ENCODE measurements at places on chromosomes 2 and 18.

GRCh38 chr2:98121149-98121548, 34.2 kb downstream of the VWA3B start:
- DNase-seq, result no peak

- DNase-seq, result no peak
Observed at GRCh38 chr18:25360301-25360899, 8.4 kb upstream of the ZNF521 start.

DNA sequence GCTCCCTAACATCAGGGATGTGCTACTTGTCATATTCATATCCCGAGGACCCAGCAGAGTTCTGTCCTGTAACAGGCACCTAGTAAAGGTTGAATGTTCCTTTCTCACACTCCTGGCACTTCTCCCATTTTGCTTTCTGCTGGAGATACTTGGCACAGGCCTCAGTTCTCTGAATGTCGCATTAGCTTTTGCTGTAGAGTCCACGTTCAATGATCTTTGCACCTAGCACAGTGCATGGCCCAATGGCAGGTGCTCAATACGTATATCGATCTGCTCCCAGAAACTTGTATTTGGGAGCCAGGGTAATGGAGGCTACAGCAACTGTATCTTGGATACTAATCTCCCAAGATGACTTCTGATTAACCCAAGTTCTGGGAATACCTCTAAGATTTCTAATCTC, 24.8 kb upstream of the VPS4B start:
- no peak for DNase-seq

DNA sequence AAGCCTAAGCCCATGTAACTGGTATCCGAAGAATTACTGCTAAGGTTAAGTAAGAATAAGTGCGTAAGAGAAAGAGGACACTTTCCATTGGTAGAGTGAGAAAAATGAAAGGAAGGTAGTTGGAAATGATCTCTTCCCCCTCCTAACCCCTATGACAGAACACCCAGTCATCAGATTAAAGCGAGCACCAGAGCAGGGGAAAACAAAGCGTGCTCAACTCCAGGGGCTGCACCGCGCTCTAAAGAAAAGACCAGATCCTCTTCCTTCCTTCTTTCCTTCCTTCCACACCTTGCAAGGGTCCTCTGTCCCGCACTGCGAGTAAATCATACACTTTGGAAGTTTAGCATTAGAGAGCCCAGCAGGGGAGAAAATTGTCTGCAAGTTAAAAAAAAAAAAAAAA, 971 bp upstream of the CDH7 start:
- DNase-seq, result no peak

DNA sequence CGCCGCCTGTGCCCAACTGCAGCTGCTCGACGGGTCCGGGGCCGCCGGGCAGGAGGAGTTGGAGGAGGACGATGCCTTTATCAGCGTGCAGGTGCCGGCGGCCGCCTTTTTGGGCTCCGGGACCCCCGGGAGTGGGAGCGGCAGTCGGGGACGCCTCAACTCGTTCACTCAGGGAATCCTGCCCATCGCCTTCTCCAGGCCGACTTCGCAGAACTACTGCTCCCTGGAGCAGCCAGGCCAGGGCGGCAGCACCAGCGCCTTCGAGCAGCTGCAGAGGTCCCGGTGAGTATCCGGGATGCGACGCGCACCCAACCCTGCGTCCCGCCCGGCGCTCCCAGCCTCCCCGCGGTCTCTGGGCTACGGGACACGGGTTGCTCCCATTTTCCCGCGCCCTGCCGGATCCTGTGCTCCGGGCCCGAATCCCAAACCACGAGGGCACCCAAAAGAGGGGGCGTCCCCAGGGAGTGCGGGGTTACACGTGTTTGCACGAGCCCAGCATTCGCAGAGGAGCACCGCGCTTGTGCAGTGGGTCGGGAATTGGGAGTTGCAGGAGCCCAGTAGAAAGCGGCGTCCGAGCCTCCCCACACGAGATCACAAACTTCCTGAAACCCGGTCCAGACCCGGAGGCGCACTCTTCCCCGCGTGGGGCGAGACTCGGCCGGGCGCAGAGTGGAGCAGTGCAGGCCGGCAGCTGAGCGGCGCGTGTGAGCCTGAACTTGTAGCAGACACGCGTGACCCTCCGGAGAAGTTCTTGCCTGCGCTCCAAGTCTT, 1.2 kb downstream of the CABLES1 start:
- peak; percentile 58 for DNase-seq

DNA sequence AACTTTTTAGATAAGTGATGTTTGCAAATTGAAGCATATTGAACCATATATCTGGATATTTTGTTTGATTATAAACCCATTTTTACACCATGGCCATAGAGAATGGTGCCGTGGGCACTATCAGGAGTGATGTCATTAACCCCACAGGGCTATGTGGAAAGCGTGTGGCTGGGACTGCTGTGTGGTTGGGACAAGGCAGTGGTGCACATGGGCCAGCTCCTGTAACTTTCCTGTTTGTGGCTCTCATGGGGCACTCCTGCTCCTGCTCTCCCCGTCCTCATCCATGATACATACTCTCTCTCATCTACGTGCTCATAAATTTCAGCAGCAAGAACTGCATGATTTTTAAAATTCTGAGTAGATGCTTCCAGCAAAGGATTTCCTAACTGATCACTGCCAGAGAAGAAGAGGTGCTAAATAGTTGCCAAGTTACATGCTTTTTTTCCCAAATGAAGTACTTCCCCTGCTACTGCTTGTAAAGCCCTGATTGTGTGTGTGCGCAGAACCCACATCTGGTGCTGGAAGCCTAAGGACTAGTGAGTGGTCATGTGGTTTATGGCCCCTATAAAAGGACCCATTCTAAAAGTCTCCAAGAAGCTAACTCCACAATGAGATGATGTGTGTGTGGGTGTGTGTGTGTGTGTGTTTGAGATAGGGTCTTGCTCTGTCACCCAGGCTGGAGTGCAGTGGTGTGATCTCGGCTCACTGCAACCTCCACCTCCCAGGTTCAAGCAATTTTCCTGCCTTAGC, 240.8 kb downstream of the NEDD4L start:
- DNase-seq, result no peak

- no peak for DNase-seq
Observed at GRCh38 chr2:32484937-32485336, 128.1 kb downstream of the BIRC6 start.

DNA sequence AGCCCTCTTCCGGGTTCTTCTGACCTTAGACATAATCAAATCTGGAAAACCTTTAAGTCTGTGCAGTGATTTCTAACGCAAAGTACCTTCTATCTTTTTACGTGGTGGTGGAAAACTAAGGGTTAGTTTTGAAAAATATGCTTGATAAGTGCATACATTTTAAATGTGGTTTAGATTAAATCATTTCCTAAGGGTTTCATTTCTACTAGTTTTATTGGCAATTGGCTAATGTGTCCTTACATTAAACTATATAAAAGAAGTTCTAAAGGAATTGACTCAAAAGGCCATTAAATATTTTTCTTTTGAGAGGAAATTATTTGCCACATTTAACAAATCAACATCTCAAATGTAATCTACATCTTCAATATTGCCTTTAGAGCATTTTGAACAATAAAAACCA, 268.3 kb upstream of the THUMPD2 start:
- no peak for DNase-seq

GRCh38 chr2:197286805-197287595, 23.6 kb downstream of the ANKRD44 start:
- peak; percentile 64 for DNase-seq

DNA sequence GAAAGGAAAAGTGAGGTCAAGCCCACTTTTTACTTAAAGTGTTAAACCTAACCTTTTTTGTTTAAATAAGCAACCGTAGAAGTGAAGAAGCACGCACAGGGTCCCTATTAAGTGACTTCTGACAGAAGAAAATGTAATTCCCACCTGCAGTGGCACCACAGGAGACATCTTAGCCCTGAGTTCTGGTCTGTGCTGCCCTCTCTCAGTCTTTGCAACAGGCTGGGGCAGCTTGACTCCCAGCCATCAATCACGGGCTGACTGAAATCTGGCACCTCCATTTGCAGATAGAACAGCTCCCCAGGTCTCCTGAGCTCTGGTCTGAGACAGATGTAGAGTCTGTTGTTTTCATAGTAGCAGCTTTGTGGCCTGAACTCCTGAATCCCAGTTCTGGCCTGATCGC, 170.0 kb downstream of the LTBP1 start:
- DNase-seq, result no peak

DNA sequence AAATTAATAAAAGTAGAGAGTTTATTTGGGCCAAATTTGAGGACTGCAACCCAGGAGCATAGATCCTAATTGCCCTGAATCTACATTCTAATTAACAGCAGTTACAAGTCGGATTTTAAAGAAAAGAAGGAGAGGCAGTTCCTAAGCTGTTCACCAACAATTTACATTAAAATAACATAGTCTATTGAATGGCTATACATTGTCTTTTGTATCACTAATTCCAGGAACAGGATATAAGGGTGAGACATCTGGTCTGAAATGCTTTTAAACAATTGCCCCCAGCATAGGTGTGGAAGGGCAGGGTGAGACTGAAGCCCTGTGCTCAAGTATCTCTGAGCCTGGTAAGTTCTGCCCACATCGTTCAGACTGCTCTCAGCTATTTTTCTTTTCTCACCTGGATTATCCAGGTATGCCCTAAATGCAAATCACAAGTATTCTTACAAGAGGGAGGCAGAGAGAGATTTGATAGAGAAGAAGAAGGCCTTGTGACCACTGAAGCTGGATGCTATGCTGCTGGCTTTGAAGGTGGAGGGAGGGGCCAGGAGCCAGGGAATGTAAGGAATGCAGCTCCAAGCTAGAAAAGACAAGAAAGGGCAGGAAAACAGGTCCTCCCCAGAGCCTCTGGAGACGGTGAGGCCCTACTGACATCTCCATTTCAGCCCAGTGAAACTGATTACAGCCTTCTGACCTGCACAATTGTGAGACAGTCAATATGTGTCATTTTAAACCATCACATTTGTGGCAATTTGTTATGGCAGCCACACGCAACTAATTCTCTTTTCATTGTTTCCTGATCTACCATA, 189.4 kb upstream of the ARL4C start:
- no peak for DNase-seq

- no peak for DNase-seq
Observed at GRCh38 chr2:224869601-224870233, 153.6 kb upstream of the CCDC195 start.
